Activated CD4-positive, alpha-beta T cell treated with anti-CD3 and anti-CD28 coated beads for 36 hours (primary cell): ENCODE measurements at places on chromosomes 5 and 9.

- no peak for DNase-seq
Observed at GRCh38 chr5:74034733-74035132, 408.7 kb downstream of the ARHGEF28 start.

- DNase-seq, result no peak
Observed at GRCh38 chr9:108483676-108484075, 372.1 kb downstream of the ACTL7B start.

GRCh38 chr9:69476016-69476415, 151.0 kb downstream of the ENTREP1 start:
- DNase-seq, result peak; percentile 32

GRCh38 chr5:66969963-66970362, 226.6 kb downstream of the CD180 start:
- DNase-seq, result no peak

GRCh38 chr5:2991884-2992283, 240.4 kb upstream of the IRX2 start:
- no peak for DNase-seq

DNA sequence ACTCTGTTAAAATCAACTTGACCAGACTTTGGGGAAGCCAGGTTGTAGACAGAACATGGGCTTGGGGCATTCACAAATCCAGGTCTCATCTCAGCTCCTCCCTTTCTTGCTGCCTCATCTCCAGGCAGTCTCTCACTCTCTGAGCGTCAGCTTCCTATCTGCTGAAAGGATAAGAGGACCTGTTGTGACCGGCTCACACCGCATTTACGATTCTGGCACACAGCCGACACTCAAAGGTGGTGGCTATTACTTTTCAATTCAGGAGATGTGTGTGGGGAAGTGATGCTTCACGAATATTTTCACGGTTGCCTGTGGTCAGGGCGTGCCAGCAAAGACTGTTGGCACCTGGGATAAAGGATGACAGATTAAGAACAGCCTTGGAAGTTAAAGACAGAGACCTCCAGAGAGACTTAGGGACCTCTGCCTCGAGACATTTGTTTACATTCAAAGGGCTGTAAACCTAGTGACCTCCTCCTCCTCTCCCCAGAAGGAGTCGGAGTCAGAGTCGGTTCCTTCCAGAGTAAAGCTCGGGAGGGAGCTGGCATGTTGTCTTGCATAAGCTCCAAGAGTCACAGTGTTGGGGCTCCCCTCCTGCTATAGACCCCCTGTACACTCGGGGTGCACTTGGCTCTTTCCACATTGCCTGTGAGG, 83.2 kb downstream of the AK8 start:
- peak; percentile 22 for DNase-seq

DNA sequence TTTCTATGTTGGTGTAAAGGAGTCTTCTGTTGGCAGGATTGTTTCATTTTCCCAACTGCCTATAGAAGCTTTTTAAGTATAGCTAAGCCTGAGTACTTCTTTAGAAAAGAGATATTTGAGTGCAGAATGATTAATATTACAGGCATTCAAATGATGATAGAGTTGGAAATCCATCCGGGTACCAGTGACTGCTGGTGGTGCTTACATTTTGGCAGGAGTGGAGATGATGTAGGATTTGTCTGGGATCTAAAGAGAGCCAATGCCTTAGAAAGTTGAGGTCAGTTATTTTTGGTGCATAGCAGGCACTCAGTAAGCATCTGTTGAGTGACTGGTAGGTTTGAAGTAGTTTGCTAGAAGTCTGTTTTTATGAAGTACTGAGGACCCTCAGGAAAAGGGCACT, 433.5 kb downstream of the DMAC1 start:
- DNase-seq, result no peak

DNA sequence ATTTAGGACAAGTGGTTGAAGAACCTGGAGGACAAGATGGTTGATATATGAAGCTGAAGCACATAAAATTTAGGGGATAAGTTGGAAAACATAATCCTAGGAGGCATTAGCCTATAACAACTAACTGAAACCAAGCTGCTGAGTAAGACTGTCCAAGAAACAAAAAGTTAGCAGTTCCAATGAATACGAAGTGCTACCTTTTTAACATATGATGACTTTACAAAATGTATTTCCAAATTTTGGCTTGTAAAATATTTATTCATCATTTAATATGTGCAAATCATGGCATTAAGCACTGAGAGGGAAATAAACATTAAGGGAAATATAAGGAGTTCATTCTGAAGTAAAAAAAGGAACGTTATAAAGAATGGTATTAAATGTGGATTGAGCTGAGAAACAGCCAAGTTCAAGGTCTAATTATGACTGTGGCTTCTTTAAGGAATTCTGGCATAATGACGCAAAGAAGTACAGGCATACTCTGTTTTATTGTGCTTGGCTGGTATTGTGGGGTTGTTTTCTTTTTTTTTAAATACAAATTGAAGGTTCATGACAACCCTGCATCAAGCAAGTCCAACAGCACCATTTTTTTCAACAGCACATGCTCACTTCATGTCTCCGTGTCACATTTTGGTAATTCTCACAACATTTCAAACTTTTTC, 7.7 kb downstream of the RAPGEF6 start:
- no peak for DNase-seq
